CD4-positive, alpha-beta T cell (primary cell): ENCODE measurements at places on chromosomes 11 and 22.

- DNase-seq = no peak
These were observed 15.2 kb downstream of the TMPRSS5 start for GRCh38 chr11:113690619-113691569.

- no peak for DNase-seq
These were observed 22.8 kb downstream of the MRPL16 start for GRCh38 chr11:59787816-59788215.

GRCh38 chr11:120023551-120023950 lies 114.4 kb downstream of the TRIM29 start:
- DNase-seq = no peak

DNA sequence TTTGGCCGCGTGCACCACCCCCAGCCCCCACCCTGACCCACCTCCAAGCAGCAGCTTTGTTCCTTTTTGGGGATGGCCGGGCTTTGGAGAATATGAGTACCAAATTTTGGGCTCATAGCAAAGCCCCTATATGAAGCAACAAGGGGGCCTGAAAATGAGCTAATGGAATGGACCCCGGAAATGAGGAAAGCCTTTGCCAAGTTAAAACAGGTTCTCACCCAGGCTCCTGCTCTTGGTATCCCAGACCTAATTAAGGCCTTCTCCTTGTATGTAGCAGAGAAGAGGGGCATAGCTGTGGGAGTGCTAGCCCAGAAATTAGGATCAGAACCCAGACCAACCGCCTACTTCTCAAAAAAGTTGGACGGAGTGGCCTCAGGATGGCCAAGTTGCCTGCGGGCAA lies 87.0 kb downstream of the PIWIL4 start:
- DNase-seq = no peak

GRCh38 chr11:93520726-93521509 lies 22.3 kb downstream of the SMCO4 start:
- peak; percentile 14 for DNase-seq

DNA sequence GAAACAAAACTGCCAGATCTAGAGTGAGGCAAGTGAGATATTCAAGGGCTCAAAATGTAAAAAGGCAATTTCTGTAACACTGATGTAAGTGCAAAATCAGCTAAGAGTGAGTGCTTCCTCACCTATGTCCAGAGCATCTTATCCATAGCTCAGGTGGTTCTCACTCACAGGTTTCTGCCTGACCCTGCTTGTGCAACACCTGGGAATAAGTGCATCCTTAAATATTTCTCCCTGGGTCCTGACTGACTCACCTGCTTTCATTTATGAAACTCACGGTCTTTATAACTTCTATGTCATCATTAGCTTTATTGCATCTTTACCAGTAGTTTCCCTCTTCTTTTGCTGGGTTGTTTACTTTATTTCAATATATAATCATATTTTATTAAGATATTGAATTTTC lies 260.6 kb downstream of the CNTN5 start:
- no peak for DNase-seq

GRCh38 chr11:17974246-17974645 lies 38.6 kb downstream of the SERGEF start:
- no peak for DNase-seq

- DNase-seq = no peak
These were observed 41.6 kb downstream of the WEE1 start for GRCh38 chr11:9615031-9615451.

- DNase-seq = no peak
These were observed 4.0 kb downstream of the PLXNB2 start for GRCh38 chr22:50303515-50303847.

DNA sequence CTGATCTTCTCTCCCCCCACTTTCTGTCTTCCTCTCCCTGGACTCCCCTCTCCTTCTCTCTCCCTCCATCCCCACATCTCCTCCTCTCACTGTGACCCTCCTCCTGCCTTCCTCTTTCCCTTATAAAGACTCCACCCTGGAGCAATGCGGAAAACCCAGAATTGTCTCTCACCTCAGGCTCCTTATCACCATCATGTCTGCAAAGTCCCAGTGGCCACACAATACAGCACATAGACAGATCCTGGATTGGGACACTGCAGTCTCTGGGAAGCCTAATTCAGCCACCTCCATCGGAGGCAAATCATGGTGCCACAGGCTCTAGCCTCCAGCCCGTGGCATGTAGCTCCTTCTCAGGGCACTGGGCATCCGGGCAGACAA lies 2.7 kb downstream of the RFPL2 start:
- DNase-seq = no peak

- DNase-seq = no peak
These were observed 7.3 kb upstream of the TEAD1 start for GRCh38 chr11:12666915-12667314.

GRCh38 chr11:84289381-84289906 lies 1003.3 kb upstream of the CCDC90B start:
- DNase-seq = no peak

DNA sequence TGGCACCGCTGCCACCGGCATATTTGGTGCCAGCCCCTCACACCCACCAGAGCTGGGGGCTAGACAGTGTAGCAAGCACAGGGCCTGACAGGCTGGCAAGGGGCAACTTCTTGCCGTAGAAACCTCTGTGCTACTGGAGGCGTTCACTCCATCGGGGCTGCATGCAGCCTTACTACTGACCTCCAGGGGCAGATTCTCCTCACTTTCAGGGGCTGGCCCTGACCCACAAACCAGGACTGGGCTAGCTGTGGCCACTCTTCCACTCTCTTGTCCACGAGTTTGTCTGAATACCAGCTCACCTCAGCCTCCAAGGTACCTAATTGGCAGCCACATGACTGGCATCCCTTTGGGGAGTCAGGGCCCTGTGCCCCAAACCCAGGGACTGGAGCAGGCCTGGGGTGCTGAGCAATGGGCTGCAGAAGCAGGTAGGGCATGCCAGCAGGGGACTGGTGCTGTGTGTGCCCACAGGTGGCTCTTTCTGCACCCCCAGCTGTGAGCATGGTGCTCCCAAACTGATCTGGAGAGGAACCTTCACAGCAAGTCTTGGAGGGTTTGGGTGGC lies 2.1 kb upstream of the LMO1 start:
- peak; percentile 31 for DNase-seq

- no peak for DNase-seq
These were observed 252.3 kb upstream of the SESN3 start for GRCh38 chr11:95483339-95483738.

DNA sequence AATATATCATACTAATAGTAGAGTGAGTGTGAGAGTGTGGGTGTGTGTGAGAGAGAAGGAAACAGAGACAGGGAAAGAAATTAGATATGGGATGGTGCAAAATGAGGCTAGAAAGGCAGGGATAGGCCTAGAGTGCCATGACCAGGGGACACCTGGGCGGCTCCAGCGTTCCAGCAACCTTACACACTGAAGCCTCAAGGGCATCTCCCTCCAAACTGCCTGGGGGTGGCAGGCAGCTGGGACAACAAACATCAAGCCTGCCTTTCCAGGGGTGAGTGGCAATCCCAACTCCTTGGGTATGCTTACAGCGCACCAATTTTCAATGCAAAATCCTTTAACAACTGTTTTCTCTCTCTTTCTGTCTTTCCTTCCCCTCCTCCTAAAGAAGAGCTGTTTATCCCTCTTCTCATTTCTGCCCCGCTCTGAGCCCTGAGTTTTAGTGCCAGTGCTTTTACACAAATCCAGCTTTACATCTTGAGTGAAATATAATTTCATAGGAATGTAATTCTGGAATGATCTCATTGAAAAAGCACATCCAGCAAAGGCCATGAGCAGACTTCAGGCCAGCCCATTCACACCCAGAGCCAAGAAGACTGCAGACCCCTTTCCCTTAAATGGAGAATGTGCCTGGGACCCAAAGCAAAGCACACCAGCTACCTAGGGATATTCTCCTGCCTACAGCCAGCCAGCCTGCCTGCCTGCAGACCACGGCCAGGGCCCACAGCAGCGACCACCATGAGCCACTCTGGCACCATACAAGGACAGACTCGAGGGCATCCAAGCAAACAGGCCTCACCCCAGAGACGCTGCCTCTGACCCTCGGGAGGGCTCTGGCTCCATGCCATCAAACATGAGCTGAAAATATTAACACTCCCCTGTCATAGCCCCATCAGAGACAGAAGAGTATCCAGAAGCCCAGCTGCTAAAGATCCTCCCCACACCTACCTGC lies 90.3 kb downstream of the RPL27A start:
- DNase-seq = no peak

GRCh38 chr11:11247086-11247485 lies 106.0 kb downstream of the CSNK2A3 start:
- no peak for DNase-seq

DNA sequence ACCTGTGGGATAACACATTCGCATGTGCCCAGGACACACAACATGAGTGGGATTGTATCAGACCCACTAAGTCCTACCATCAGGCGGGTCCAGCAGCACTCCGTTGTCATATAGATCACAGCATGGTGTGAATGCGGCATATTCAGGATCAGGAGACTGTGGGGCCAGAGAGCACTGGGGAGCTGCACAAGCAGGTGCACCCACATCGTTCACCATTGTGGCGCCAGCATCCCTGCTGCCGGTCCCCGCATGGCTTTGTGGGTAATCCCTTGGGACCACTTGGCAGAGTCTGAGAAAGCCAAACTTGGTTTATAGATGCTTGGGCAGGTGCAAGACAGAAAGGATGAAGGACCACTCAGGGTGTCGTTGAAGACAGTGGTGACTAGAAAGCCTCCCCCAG lies 201.6 kb upstream of the B3GAT1 start:
- no peak for DNase-seq

- no peak for DNase-seq
These were observed 1260.9 kb downstream of the BRD1 start for GRCh38 chr22:48566741-48567140.

DNA sequence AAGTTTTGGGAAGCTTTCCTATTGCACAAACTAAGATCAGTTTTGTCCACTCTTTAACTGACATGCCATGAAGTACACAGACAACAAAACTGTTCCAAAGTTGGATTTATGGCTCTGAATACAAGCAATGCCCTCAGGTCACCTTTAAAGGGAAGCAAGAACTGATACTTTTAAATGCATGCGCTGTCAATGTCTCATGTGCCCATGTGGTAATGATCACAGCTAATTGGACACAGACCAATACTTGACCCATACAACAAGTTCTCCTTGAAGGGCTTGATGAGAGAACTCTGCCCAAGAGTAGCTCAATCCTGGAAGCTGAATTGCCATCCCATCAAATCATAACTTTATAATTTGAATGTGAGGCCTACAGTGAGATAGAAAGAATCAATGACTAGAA lies 624.9 kb downstream of the ETS1 start:
- no peak for DNase-seq

DNA sequence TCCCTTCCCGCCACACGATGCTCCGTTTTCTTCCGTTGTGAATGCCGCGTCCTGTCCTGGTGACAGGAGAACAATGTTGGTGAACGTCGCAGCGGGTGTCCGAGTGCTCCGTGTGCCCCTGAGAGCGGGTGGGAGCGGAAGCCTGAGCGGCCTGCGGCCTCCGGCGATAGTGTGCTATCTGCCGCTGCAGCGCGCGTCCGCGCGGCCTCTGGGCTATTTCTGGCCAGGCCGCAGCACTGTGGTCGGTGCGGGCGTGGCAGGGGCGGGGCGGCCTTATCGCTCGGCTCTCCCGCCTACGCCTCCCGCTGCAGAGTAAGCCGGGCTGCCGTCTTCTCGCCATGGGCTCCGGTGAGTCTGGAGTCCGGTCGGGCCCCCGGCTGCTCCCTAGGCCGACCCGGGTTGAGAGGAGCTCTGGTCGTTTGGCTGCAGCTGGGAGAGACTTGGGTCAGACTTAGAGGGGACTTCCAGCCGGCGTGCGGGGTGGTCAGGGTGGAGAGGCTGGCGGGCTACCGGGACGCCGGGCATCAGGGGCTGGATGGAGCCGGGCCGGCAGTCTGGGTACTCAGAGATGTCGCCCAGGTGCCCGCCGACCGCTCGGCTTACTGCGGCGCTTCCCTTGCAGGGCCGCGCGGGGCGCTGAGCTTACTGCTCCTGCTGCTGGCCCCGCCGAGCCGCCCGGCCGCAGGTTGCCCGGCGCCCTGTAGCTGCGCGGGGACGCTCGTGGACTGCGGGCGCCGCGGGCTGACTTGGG lies at the start of gene GP1BB:
Gene GP1BB (plus strand): TSS at position 308 of the 751 bp plus-strand sequence. CDS start 31 bp downstream, at position 339.
- DNase-seq = peak; percentile 29

DNA sequence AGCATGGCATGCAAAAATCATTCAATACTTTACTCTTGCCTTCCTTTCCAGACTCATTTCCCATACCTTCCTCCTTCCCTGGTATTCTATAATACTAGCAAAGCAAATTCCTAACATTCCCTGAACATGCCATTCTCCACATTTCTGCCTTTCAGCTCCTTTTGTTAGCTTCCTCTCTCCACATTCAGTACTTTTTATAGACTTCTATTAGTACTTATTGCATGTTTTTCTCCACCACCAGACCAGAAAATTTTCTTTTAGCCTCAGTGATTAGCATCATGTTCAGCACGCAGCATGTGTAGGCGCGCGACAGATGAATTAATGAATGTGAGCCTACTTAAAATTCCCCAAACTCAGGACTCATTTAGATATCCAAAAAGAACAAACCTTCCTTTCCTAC lies 935.3 kb downstream of the DLG2 start:
- no peak for DNase-seq

- no peak for DNase-seq
These were observed 365.7 kb upstream of the CADM1 start for GRCh38 chr11:115869780-115870431.
